Lung microvascular endothelial cell (primary cell): ENCODE measurements at places on chromosomes 1 and 21. TPM values are rescaled to one million over a fixed set of nuclear protein-coding genes. Genes with fewer than 3 reads are reported as not detected.

GRCh38 chr1:48077795-48078222, 80.6 kb upstream of the TRABD2B start:
- DNase-seq = no peak

DNA sequence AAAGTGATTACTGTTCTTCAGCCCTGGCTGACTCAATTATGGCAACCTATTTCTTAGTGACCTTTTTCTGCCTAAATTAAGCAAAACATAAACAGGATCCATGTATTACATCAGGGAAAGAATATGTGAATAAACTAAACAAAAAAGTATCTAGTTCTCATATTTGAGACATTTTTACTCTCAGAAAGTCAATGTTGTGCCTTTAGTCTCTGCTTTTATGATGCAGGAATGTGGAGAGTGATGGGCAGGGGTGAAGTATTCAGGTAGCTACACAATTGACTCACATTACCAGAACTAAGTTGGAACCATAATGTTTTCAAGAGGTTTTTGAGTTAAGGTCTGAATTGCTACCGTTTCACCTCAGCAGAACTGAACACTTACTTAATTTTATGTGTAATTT, 462.7 kb upstream of the CXADR start:
- DNase-seq = no peak

DNA sequence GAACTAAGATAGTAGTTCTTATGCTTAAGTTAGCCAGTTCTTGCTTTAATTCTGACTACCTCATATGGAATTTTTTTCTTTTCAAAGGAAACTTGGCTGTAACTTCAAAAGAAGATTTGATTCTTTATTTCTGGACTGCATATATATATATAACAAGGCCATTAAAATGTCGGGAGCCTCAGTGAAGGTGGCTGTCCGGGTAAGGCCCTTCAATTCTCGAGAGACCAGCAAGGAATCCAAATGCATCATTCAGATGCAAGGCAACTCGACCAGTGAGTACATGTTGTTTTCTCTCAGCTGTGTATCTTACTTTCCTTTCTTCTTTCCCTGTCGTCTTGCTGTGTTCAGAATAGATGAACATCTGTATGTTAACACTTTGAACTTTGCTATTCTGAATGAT, 21.8 kb downstream of the KIF1B start:
- no peak for DNase-seq

DNA sequence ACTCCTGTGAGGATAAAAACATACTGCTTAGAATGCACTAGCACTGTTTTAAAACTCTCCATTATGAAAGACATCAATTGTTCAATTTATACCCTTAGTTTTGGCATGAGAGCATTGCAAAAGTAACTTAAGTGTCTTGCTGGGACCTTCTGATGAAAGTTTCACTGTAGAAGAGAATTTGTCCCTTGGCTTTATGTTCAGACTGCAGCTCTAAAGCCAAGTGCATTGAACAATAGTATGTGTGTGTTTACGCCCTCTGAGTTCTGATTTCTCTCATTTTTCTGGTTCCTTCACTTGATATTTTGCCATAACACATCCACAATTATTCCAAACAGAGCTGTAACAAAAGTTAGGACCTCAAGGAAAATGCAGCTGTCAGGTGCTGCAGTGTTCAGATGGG, 474.6 kb downstream of the DISC1 start:
- no peak for DNase-seq

DNA sequence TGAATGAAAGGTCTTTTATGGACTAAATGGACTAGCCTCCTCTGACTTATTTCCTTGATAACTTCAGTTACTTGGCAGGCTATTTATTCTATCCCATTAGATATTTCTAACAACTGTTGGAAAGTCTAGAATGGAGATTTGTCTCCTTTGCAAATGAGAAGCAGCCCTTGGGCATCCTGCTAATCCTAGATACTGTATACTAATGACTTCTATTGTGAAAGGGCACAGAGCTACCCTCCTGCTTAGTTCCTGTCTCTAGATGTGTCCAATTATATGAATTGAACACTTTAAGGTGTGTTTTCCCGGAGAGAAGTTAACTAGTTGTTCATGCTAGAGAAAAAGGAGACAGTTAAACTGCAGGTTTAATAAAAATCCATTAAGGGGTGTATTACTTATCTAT, 10.2 kb upstream of the NCMAP start:
- DNase-seq = no peak

DNA sequence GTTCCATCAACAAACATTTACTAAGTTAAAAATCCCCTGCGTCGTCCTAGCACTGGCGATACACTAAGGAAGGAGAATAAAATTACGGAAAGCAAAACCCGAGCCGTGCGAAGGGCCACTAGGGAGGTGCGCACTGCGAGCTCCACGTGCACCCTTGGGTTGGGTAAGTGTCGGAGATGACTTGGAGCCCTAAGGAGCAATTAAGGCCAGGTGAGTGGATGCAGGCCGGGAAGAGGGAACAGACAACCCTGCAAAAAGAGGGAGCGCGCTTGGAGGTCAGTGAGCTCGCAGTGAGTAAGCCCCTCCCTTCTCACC, 704 bp downstream of the WDR4 start:
- DNase-seq = no peak

DNA sequence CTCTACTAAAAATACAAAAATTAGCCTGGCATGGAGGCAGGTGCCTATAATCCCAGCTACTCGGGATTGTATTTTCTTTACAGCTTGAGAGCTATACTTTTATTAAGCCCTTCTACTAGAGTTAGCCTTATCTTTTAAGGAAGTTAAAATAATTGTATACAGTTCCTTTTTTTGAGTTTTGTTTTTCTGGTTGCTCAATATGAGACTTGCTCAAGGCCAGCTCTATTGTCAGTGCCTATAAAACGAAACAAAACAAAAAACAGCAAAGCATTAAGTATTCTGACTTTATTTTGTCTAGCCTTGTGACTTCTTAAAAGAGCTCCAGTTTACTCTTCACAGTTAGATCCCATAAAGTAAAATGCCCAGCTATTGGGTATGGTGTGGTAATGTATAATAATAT, 17.2 kb downstream of the PKN2 start:
- DNase-seq = no peak

DNA sequence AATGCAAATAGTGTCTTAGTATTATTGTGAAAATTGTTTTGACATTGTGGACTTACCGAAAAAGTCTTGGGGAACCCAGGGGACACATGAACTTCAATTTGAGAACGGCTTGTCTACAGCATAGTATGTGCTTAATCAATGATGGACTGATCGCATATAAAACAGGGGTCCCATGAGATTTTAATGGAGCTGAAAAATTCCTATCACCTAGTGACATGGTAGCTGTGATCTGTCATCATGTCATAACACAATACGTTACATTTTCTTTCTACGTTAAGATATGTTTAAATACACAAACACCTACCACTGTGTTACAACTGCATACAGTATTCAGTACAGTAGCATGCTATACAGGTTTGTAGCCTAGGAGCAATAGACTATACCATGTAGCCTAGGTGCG, 153.3 kb upstream of the FOXD3 start:
- no peak for DNase-seq

DNA sequence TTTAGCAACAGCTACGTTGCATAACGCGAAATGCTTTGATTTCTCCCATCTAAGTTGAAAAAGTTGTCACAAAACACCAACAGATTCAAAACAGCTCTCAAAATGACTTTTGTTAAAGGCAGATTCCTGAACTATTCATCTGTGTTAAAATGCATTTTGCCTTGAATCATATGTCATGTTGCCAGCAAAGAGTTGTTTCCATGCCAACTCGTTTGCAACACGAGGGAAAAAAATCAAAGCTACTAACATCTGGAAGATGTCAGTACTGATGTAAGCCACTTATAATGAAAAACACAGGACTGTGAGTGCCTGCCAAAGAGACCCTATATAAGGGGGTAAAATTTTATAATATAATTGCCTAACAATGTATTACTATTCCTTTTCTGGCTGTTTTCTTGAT, 182.7 kb upstream of the PTBP2 start:
- peak; percentile 13 for DNase-seq

DNA sequence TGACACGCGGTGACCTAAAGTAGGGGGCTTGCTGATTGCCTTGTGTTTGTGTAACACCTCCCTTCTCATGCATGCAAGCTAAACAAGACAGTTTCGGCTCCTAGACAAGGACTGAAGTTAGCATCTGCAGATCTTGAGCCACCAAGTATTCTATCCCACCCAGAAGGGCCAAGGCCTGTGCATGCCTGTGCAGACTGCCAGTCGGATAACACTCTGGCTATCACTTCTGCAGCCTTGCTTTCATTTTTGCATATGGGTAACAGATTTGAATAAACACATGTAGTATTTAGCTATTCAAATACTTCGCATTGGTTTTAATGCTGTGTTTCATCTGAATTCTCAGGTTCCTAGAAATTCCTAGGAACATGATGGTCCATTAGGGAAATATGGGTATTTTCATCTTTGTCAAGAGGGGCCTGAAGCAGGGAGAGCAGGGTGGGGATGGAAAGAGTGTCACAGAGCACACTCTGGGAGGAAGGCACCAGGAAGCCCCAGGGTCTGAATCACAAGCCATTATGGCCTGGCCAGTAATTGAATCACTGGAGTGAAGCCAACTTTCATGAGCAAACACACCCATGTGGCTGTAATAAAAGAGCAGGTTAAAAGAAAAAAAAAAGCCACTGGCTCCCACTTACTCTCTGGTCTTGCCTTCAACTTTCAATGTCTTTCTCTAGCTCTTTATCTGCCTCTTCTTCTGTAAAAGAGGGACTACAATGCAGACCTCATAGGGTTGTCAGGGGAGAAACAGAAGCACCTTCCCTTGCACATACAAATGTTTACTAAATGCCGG, 28.3 kb downstream of the GADD45A start:
- DNase-seq = peak; percentile 95

DNA sequence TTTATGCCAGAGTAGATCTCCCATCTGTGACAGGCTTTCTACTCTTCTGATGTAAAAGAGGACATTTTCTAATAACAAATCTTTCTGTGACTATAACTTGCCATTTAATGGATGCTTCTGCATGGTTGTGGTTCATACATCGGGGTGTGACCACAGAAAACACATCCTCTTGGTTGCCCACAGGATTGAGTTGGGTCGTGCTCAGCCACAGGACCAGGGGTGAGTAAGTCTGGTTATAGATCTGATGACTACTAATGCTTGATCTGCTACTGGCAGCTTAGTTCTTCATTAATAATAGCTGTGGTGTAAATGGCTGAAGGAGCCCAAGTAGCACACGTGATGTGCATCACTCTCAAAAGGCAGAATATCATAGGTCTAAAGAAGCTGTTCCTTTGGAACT, 328.2 kb downstream of the RWDD3 start:
- no peak for DNase-seq

DNA sequence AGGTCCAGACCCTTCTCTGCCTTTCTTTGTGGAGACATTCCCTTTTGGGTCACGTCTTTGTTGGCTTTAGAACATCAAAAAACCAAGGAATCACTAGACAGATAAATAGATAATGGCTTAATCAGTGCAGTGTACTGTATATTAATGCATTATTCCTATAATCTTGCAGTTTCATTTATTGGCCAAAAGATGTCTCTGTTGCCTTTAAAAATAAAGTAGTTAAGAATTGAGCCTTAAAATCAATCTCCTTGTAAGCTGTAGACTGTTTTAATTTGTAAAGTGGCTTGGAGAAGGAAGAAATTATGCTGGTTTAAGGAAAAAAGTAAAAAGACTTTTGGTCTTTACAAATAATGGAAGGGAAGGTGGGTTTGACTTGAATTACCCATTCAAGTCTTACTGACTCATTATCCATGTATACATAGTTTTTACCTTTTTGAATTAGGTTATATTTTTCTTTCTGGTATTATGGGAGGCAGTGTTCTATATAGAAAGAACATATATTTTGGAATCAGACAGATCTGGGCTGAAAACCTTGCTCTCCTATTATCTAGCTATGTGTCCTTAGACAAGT, 84.6 kb downstream of the VPS13D start:
- DNase-seq = peak; percentile 47

DNA sequence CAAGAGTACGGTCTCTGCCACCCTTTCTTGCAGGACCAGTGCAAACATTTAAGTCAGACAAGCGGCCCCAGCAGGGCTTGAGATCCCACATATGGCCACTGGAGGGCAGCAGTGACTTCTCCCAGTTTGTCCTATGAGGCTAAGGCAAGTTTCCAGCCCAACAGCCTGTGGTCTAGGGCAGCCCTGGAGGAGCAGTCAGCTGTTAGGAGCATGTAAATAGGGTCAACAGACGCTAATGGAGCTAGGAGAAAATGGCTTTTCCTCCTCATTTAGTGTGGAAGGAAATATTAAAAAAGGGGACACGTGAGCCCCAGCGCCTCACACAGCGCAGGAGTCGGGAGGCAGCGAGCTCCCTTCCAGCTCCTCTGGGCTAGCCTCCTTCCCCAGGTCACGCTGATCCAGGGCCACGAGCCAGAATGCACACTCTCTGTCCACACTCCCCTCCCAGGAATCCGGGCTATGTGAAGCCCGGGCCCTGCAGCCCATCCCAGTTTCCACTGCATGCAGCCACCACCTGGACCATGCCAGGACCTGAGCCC, 95.6 kb downstream of the LAMC2 start:
- DNase-seq = peak; percentile 93

DNA sequence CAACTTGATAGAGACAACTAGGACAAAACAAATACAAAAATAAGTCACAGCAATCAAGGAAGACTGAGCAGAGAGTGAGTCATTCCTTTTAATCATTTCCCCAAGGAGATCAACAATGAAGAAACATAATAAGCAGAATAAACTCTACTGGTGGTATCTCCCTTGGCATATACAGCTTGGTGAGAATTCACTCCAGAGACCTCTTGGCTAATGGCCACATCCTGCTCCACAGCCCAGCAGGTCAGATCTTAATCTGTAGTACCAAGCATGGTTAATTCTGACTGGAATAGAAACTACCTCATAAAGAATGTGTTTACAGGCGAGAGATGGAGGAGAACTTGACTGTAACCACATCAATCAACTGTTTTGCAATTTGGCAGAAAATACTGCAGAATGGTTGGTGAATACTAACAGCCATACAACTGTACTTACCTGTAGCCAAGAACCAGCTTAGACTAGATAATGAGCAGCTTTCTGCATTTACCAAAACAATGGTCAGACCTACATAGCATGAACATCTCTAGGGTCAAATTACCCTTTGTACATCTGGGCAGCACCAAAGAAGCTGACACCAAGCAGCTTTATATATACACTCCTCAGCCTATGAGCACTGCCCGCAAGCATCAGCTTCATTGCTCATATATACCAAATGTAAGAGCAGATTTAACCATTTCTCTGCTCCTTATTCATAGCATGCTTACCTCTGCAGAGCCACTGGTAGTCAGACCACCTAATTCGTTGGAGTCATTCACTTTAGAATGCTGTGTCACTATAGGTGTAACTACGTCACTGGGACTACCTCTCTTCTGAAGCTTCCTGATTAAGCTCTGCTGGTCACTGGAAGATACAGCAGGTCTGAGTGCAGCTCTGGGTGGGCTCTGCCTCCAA, 51.0 kb downstream of the KIAA0319L start:
- peak; percentile 99 for DNase-seq

DNA sequence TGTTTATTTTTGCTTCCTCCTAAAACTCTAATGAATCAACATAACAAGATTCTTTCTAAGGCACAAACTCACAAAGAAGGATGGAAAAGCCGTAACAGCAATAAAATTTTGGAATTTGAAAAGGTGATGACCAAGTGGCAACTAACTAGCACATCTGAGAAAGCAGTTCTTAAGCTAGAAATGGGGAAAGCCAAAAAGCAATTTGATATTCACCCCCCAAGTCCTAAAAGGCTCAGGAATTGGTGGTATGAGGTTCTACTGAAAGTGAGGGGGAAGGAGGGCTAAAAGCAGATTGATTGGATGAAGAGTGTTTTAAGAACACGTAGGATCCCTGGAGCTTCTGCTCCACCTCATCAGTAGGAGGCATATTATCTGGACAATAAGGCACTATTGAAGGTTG, 43.4 kb upstream of the FBXO28 start:
- no peak for DNase-seq

The PYHIN1 gene
- not detected in 2 replicates for total RNA-seq

The HPDL gene
- total RNA-seq = 0.60 and 1.3 TPM in 2 replicates

The KRTAP24-1 gene
- total RNA-seq = not detected in 2 replicates

The HLX gene
- total RNA-seq = 1.4 and 5.9 TPM in 2 replicates

The TINAGL1 gene
- total RNA-seq = 229 and 317 TPM in 2 replicates
